ENCODE measurements at places on chromosomes 3 and 15.

DNA sequence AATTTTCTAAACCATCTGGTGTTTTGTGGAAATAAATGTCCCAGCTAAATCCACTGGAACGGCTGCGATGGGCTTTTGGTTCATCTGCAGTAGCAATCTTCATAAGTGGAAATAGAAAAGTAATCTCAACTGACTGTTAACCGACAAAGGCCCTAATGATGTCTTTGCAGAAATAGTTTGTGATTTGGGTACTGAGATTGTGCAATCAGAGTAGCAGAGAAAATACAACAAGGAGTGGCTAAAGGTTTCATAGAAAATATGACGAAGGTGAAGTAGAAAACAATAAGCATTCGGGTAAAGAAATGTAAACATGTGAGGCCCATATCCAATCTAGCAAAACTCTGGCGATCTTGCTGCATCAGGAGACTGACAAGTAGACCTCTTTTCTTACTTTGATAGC, 262.6 kb upstream of the MCTP2 start:
- no peak for DNase-seq
- peaks cover 2% of the 10 kb centered on the region for H3K4me1 ChIP-seq
- H3K27me3 ChIP-seq: peaks cover 5% of the 10 kb centered on the region
- no peaks in the 10 kb centered on the region for H3K36me3 ChIP-seq
- H3K27ac ChIP-seq: no peak overlapping the region

- H3K27ac ChIP-seq: no peak overlapping the region
- H3K4me1 ChIP-seq: peaks cover 33% of the 10 kb centered on the region
- peaks cover 3% of the 10 kb centered on the region for H3K27me3 ChIP-seq
- no peak overlapping the region for H3K4me3 ChIP-seq
- no peak for DNase-seq
Observed at GRCh38 chr3:159586571-159587202, 401.9 kb upstream of the IL12A start.

DNA sequence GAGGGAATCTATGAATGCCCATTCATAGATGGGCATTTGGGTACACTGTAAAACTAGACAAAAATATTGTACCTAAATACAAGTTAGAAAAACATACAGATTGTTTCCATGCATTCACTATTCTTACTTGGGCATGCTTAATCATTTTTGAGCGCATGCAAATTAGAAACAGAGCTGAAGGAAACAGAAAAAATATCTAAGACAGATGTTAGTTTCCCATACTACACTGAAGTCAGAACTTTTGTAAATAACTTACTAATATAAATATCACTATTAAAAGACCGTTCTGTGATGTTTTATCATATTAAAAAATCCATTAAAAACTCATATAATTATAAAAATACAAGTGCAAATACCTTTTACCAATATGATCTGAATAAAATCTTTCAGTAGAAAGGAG, 58.7 kb downstream of the GOLIM4 start:
- no peak overlapping the region for H3K4me3 ChIP-seq
- H3K27me3 ChIP-seq: no peaks in the 10 kb centered on the region
- DNase-seq: no peak
- no peak overlapping the region for H3K27ac ChIP-seq
- peaks cover 44% of the 10 kb centered on the region for H3K36me3 ChIP-seq
- H3K4me1 ChIP-seq: peaks cover 17% of the 10 kb centered on the region

- no peak overlapping the region for H3K27ac ChIP-seq
- no peak for DNase-seq
- H3K36me3 ChIP-seq: peaks cover 3% of the 10 kb centered on the region
- peaks cover 4% of the 10 kb centered on the region for H3K27me3 ChIP-seq
Observed at GRCh38 chr15:23645371-23646164, 2.1 kb downstream of the MAGEL2 start.

DNA sequence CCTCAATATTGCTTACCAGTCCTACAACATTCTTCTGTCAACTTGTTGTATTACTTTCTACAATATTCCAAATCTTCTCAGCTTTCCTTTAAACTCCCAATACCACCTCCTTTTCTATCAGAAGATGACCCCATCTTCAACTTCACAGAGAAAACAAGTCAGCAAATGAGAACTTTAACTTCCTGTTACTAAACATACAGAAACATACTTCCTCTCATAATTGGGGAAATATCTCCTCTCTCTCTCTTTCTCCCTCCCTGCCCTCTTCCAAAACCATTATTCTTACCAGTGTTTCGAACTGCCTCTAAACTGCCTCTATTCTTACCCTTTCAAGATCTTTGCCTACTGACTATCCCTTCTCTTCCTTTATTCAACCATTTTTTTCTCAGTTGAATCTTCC, 1.8 kb upstream of the SNAP23 start:
- peak overlapping the region; percentile 39 for H3K27ac ChIP-seq
- H3K4me3 ChIP-seq: peak overlapping the region; percentile 1
- peaks cover 38% of the 10 kb centered on the region for H3K4me1 ChIP-seq
- DNase-seq: no peak
- no peaks in the 10 kb centered on the region for H3K36me3 ChIP-seq
- no peaks in the 10 kb centered on the region for H3K27me3 ChIP-seq

DNA sequence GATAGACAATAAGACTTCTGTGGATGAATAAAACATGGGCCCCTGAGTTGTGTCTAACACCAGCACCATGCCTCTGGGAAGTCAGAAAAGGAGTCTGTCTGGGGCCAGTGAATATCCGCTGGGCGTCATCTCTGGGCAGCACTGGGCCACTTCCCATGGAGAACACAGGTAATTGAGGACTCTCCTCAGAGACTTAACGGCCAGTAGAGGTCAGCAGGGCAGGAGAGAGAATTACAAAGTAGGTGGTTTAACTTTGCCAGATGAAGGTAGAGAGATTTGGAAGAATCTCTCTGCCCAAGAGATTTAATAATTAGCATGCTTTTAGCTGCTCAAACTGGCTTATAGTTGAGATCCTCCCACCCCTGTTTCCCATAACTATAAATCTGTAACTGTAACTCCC, 65.7 kb downstream of the OCA2 start:
- H3K4me3 ChIP-seq: no peak overlapping the region
- H3K27ac ChIP-seq: no peak overlapping the region
- no peak for DNase-seq
- H3K4me1 ChIP-seq: peaks cover 7% of the 10 kb centered on the region

DNA sequence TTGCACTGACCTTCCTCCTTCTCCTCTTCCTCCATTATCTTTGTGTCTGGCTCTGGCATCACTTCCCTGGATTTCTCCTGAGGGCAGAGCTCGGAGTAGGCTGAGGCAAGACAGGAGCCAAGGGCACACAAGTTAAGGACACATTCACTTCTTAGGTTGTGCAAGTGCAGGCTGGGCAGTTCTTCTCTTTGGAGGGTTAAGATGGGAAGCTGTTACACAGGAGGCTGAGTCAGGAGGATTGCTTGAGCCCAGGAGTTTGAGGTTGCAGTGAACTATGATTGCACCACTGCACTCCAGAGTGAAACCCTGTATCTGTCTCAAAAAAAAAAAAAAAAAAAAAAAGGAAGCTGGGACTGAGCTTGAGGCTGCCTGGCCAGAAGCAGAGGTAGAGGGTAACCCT, 176.2 kb upstream of the ANKRD28 start:
- H3K27me3 ChIP-seq: no peaks in the 10 kb centered on the region
- H3K27ac ChIP-seq: no peak overlapping the region
- H3K4me3 ChIP-seq: no peak overlapping the region
- peaks cover 6% of the 10 kb centered on the region for H3K4me1 ChIP-seq
- no peak for DNase-seq

DNA sequence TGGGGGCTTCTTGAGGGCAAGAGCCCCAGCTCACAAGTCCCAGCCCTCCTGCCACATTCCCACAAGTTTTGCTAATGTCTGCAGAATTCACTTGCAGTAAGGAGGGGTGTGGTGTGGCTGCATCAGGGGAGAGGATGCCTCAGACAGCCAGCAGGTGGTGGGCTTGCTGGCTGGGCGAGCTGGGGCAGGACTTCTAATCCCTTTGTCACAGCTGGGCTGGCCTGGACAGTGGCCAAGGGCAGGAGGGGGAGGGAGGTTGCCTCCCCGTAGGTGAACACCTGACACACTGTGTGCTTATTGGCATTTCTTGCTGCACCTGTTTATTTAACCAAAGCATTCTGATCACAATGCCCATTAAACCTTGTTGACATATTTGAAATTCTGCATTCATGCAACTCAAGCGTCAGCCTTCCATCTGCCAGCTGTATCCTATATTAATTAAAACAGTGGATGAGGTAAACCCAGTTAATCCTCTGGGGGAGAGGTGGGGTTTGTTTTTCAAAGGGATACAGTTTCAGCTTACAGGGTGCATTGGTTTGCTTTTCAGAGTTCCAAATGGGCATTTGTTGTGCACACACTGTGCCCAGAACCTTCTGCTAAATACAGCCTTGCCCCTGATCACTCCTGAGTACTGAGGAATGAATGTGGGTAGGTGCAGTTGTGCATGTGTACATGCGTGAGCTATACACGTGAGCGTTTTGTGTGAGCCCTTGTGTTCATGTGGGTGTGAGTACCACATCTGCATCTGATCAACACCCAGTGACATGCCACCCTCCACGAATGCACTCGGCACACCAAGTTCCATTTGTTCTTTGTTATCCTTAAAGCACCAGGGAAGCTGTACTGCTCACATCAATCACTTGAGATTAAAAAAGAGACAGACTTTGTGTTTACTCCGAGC, 268.7 kb downstream of the XXYLT1 start:
- peak; percentile 51 for DNase-seq
- H3K27ac ChIP-seq: no peak overlapping the region
- H3K4me3 ChIP-seq: no peak overlapping the region
- H3K27me3 ChIP-seq: peaks cover 2% of the 10 kb centered on the region
- peaks cover 16% of the 10 kb centered on the region for H3K4me1 ChIP-seq
- no peaks in the 10 kb centered on the region for H3K36me3 ChIP-seq

- no peak for DNase-seq
- H3K4me1 ChIP-seq: no peaks in the 10 kb centered on the region
- H3K4me3 ChIP-seq: no peak overlapping the region
- no peak overlapping the region for H3K27ac ChIP-seq
- H3K27me3 ChIP-seq: no peaks in the 10 kb centered on the region
- H3K36me3 ChIP-seq: no peaks in the 10 kb centered on the region
Observed at GRCh38 chr15:89964232-89964954, 36.7 kb upstream of the ZNF710 start.

- no peaks in the 10 kb centered on the region for H3K36me3 ChIP-seq
- H3K4me1 ChIP-seq: peaks cover 12% of the 10 kb centered on the region
- no peak for DNase-seq
- H3K27me3 ChIP-seq: no peaks in the 10 kb centered on the region
- H3K27ac ChIP-seq: no peak overlapping the region
- H3K4me3 ChIP-seq: no peak overlapping the region
Observed at GRCh38 chr3:168116279-168116678, 20.6 kb upstream of the GOLIM4 start.

DNA sequence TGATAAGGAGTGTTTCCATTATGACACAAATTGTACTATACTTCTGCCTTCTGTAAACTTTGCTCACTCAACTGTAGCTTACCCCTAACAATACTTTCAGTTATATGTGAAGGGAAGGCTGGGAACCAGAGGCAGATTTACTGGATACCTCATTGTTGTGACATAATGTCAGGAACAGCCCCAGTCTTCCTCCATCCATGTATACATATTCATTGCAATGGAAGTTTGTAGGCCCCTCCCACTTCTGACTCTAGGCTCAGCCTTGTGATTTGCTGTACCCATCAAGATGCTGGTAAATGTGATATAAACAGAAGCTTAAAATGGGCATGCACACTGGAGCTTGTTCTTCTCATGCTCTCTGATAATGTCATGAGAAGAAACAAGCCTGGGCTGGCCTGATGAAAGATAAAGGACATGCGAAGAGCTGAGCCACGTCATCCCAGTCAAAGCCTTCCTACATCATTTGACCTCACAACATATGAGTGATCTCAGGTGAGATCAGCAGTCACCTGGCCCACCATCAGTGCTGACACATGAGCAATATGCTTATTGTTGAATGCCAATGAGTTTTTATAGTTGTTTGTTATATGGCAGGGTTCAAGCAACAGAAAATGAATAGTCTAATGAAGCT, 267.8 kb downstream of the GAP43 start:
- H3K4me3 ChIP-seq: no peak overlapping the region
- no peaks in the 10 kb centered on the region for H3K36me3 ChIP-seq
- H3K4me1 ChIP-seq: no peaks in the 10 kb centered on the region
- DNase-seq: no peak
- H3K27me3 ChIP-seq: peaks cover 30% of the 10 kb centered on the region

- H3K4me1 ChIP-seq: peaks cover 64% of the 10 kb centered on the region
- H3K36me3 ChIP-seq: peaks cover 3% of the 10 kb centered on the region
- H3K27ac ChIP-seq: peak overlapping the region; percentile 30
- no peak for DNase-seq
- no peaks in the 10 kb centered on the region for H3K27me3 ChIP-seq
Observed at GRCh38 chr15:57382215-57382614, 5.9 kb downstream of the CGNL1 start.

GRCh38 chr3:133490468-133491351, 82.8 kb upstream of the CDV3 start:
- no peak for DNase-seq
- no peaks in the 10 kb centered on the region for H3K27me3 ChIP-seq
- H3K36me3 ChIP-seq: peaks cover 3% of the 10 kb centered on the region
- H3K27ac ChIP-seq: no peak overlapping the region

DNA sequence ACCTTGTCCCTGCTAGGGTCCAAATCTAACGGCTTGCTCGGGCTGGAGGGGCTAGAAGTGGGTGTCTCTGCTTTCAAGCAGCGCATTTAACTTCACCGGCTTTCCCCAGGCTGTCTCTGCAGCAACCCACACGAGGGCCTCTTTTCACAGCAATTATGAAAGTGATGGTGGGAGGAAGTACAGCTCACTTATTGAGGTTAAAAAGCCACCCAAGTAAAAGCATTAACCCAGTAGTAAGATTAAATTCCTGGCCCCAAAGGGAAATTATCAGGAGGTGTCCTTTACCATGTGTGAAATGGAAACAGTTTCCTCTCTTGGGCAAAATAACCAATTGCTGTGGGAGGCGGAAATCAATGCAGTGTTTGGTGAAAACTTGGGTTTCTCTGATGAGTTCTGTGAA, 41.1 kb downstream of the NGRN start:
- H3K27me3 ChIP-seq: no peaks in the 10 kb centered on the region
- peaks cover 5% of the 10 kb centered on the region for H3K4me1 ChIP-seq
- H3K36me3 ChIP-seq: no peaks in the 10 kb centered on the region
- no peak overlapping the region for H3K27ac ChIP-seq
- H3K4me3 ChIP-seq: no peak overlapping the region
- DNase-seq: no peak

- no peaks in the 10 kb centered on the region for H3K36me3 ChIP-seq
- no peaks in the 10 kb centered on the region for H3K27me3 ChIP-seq
- no peak for DNase-seq
- H3K27ac ChIP-seq: no peak overlapping the region
Observed at GRCh38 chr3:30222441-30222840, 384.0 kb upstream of the TGFBR2 start.

GRCh38 chr15:67138891-67139855, 73.8 kb downstream of the SMAD3 start:
- H3K4me1 ChIP-seq: peaks cover 89% of the 10 kb centered on the region
- peak overlapping the region; percentile 91 for H3K27ac ChIP-seq
- no peak for DNase-seq
- no peaks in the 10 kb centered on the region for H3K36me3 ChIP-seq
- H3K4me3 ChIP-seq: peak overlapping the region; percentile 16

- H3K27me3 ChIP-seq: no peaks in the 10 kb centered on the region
- DNase-seq: no peak
- H3K4me3 ChIP-seq: no peak overlapping the region
- H3K4me1 ChIP-seq: peaks cover 3% of the 10 kb centered on the region
- peaks cover 2% of the 10 kb centered on the region for H3K36me3 ChIP-seq
Observed at GRCh38 chr3:107884719-107885460, 205.9 kb downstream of the CD47 start.
